ENCODE measurements at places on chromosomes 5 and 9.

DNA sequence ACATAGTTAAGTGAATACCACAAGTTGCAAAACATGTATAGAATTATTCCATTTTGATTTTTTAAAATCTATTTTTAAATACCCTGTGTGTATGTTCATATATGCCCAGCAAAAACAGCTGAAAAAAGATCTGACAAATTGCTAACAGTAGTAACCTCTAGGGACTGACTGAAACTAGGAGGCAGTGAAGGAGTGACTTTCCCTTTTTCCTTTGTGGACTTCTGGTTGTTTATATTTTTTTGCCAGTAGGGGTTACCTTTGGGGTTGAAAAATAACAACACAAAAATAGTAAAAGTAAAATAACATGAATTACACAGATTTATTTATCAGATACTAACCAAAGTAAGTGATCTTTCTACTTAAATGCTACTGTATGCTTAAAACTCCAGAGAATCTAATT lies 2.9 kb downstream of the MEGF9 start:
- no peak for DNase-seq

DNA sequence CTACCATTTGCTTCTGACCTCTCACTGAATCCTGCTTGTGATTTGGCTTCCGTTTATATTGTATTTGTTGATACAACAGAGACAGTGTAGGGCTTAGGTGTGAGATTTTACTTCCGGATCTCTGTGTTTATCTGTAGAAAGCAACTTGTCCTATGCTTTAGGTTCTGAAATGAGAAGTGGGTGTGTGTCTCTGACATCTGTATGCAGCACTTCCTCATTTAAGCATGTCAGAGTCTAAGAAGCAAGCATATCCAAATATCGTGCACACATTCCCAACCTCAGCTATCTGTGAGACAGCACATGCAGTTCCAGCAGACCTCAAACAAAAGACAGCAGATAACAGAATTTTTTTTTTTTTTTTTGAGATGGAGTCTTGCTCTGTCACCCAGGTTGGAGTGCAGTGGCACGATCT lies 16.3 kb downstream of the KLF9 start:
- DNase-seq = no peak

- DNase-seq = no peak
These were observed 10.2 kb downstream of the KCNIP1 start for GRCh38 chr5:170513856-170514525.

- no peak for DNase-seq
These were observed 10.5 kb downstream of the PJA2 start for GRCh38 chr5:109399092-109399759.

GRCh38 chr9:87157366-87158031 lies 210.2 kb upstream of the GAS1 start:
- DNase-seq = no peak

DNA sequence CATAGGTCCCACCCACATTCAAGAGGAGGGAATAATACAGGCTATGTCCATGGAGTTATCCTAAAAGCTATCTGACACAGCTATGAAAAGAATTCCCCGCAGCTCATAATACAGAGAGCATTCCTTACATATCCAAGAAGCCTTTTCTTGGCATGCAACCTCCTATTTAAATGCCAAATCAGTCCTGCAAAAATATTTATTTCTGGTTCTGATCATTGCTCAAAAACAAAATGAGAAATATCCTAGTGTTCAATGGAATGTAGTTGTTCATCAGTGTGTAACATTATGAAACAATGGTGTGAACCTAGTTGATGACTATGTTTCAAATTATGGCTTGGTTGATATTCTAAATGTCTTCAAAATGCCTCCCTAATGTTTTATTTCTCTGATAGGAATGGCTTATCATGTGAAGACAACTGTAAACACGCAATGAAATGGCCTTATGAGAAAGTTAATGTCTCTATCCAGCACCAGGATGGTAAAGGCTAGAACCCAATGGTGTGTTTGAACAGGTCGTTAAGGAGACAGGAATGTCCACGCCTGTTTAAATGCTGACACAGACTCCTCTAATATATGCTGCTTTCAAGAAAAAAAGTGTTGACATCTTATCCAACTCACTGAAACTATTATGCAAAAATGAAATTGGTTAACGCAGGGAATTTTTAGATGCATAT lies 126.7 kb upstream of the CDH6 start:
- no peak for DNase-seq

DNA sequence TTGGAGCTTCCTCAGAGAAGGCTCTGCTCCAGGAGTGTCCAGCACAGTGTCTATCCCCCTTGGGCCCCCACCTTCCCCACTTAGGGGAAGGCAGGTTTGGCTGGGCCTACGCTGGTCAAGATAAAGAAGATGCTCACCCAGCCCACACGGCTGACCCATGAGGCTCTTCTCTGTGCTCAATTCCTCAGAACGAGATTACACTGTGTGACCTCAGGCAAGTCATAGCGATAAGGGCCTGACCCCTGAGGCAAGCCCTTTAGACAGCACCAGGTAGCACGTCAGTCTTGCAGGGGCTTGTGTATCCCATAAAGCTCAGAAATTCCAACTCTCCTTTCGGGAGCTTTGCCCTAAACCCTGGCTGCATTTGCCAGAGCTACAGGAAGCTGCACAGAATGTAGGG lies 32.6 kb downstream of the CORO2A start:
- no peak for DNase-seq

DNA sequence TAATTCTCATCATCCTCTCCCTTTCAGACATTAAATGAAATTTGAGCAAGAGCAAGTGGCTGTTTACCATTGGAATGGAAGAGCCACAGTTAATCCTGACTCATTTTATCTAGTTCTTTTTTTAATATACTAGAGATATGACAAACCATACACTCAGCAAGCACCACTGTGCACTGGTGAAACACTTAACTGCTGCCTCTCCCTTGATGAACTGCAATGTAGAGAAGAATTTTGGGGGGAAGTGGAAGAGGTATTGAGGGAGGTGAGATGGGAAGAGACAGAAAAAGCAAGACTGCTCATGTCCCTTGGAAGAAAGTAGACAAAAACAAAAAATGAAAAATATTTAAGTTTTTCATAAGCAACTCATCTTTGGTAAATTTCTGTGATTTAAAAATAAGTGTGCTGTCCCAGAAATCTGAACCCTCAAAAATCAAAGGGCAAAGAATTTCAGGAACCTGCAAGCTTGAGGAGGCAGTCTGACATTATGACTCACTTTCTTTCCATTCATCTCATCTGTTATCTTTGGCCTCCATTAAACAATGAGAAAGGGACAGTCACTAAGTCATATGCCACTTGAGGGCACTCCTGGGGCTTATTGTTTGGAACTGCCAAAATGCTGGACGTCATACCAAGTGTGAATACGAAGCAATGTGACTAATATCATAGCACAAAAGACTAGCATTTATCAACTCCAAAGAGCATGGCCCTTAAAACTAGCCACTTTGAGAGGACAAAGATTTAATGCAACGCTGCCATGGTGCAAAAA lies 566.8 kb upstream of the DMAC1 start:
- DNase-seq = no peak

- no peak for DNase-seq
These were observed 70.4 kb downstream of the ARHGAP26 start for GRCh38 chr5:142840575-142840974.

GRCh38 chr5:103454770-103455169 lies 107.8 kb downstream of the NUDT12 start:
- DNase-seq = no peak

DNA sequence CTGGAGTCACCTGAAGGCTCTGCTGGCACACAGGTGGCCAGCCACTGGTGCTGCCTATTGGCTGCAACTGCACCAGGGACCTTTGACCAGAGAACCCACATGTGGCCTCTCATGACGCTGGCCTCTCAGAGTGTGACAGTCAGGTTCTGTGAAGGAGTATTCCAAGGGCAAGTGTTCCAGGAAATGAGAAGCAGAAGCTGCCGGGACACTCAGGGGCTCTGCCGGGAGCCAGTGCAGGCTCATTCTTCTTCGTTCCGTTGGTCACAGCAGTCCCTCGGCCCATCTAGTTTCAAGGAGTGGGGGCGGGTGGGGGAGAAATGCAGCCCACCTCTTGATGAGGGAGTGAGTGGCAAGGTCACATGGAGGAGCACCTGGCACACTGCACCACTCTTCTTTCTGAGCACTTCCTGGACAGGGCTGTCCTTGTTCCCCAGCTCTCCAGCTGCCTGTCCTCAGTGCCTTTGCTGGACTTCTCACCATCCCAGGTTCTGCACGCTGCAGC lies 237.5 kb downstream of the GADD45G start:
- DNase-seq = no peak

GRCh38 chr9:79152306-79152705 lies 419.5 kb upstream of the TLE4 start:
- DNase-seq = no peak

- DNase-seq = no peak
These were observed 31.2 kb upstream of the CEP120 start for GRCh38 chr5:123454259-123454911.

- no peak for DNase-seq
These were observed 24.7 kb upstream of the NUDT12 start for GRCh38 chr5:103587185-103587748.

DNA sequence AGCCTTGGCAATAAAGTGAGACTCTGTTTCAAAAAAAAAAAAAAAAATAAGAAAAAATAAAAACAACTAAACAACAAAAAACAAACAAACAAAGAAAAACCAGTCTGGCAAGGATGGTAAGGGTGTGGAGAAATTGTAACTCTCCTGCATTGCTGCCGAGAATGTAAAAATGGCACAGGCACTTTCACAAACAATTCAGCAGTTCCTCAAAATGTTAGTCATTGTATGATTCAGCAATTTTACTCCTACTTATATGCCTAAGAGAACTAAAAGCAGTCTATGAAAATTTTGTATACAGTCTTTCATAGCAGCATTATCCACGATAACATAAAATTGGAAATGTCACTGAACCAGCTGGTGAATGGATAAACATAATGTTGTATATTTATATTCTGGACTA lies 280.4 kb downstream of the CDH9 start:
- no peak for DNase-seq

- DNase-seq = no peak
These were observed 125.0 kb upstream of the RASGRF2 start for GRCh38 chr5:80835128-80835527.

Data from NCI-H2081 treated with DMSO at 0.1 percent for 48 hours (cell line).